Breast epithelium (tissue), 4 donors: ENCODE measurements at places on chromosomes 4 and X. TPM values are rescaled to one million over a fixed set of nuclear protein-coding genes. Genes with fewer than 3 reads are reported as not detected.

GAB1 gene
- 67.5 TPM for total RNA-seq

IRF2 gene
- total RNA-seq = 57.8 TPM

RNF150 gene
- 19.7 TPM for total RNA-seq

RASSF6 gene
- total RNA-seq = 11.7 TPM

PTCHD1 gene
- 5.7 TPM for total RNA-seq

CLCN4 gene
- total RNA-seq = 3.7 TPM

DACH2 gene
- not detected for total RNA-seq

DNA sequence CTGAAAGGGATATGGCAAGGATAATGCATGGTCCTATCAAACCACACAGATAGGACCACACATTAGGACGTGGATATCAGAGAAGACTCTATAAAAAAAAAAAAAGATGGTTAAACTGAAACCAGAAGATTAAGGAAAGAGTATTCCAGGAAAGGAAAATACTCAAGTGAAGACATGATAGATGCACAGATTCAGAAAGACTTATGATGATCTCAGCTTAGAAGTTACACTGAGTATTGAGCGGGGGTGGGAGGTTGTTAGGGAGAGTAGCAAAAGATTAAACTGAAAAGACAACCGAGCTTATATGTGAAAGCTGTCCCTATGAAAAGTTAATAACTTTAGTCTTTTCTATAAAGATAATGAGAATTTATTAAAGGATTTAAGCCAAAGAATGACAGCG is 211.0 kb upstream of the EMCN start:
- DNase-seq = no peak

DNA sequence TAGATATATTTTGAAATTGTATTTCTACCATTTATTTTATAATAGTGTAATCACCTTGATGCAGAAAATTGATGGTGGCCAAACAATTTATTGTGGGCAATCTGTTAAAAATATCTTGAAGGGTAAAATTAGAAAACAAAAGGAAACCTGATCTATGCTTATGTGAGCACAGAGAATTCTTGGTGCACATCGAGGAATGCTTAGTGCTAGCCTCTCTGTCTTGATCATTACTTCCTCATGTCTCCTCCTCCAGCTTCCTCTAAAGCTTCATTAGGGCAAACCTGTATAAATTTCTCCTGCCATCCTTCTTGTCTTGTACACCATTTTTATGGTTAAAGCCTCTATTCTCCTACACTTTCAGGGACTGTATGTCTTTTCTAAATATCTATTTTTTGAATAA is 725.8 kb downstream of the RAPGEF2 start:
- DNase-seq = no peak

DNA sequence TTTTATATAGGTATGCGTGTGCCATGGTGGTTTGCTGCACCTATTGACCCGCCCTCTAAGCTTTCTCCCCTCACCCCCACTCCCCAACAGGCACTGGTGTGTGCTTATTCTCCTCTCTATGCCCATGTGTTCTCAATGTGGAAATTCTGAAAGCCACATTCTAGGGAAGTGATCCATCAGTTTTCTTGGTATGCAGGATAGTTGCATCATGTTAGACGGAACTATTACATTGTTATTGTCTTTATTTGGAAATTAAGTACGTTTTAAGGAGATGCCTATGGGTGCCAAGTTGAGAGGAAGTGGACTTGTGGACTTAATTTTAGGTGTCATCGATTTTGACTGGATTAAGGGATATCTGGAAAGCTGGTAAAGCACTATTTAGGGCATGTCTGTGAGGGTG is 204.6 kb downstream of the RBM46 start:
- no peak for DNase-seq

DNA sequence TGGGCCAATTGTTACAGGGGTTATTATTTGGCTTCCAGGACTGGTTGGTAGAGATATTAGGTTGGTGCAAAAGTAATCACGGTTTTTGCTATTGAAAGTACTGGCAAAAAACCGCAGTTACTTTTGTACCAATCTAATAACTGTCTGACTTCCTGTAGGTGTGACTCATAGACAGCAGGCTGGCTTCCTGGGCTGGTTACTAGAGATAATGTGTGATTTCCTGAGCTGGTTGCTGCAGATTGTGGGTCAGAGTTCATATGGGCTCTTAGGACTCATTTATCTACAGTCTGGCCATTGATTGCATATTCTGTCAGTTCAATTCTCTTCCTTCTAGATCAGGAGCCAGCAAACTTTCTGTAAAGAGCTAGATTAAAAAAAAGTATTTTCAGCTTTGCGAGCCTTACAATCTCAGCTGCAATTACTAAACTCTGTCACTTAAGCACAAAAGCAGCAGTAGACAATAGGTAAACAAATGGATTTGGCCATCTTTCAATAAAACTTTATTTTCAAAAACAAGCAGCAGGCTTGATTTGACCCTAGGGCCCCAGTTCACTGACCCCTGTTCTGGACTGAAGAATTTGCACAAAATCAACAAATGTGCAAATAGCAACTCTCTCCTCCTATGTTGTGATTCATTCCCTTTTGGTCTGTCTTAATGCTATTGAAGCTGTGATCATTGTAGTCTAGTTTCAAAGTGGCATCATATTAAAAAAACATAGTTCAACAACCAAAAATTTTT is 50.8 kb upstream of the BOD1L1 start:
- DNase-seq = no peak

DNA sequence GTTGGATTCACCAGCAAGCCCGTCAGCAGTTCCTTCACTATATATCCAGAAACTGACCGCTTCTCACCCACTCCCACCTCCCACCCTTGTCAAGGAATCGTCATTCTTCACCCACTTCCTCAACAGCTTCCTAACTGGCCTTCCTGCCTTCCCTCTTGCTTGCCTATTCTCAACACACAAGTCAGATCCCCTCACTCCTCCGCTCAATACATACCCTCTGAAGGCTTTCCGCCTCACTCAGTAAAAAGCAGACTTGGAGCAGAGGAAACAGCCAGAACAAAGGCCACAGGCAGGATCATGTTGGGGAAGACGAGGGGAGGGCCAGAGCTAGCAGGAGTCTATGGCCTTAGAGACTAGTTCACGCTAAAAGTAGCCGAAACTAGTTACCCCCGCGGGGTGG is 23.7 kb downstream of the RWDD4 start:
- no peak for DNase-seq

GRCh38 chr4:188214861-188215260 is 75.6 kb downstream of the TRIML1 start:
- DNase-seq = no peak

DNA sequence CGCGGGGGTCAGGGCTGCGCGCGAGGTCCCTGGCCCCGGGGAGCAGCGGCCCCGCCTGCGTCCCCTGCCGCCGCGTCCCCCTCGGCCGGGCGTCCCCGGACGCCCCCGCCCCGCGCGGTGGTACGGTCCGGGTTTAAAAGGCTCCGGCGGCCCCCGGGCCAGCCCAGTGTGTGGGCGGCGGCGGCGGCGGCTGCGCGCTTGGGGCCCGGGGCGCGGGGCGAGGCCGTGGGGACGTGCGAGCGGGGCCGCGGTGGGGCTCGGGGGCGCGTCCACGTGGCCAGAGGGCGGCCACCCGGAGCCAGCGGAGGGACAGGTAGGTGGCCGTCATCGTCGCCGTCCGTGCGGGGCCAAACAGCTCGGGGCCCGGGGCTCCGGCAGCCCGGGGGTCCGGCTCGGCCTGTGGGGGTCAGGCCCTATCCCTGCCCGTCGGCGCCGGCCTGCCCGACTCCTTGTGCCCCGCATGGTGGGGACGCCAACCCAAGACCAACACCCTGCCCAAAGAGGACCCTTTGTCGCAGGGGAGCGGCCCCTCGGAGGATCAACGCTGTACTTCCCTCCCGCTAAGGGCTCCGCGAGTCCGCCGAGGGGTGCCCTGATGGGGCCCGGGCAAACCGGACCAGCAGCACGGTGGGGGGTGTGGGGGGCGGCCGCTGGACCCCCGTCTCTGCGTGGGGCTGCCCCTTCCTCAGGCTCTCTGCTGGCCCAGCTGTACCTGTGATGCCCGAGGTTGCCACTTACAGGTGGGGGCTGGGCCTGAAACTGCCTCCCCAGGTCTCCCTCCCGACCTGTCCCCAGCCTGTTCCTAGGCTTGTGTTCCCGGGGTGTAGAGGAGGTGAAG is at the start of gene PLXNA3:
TSS of gene PLXNA3 (plus strand) at position 166 of the 838 bp plus-strand sequence. CDS start 1,903 bp downstream, outside the sequence.
- DNase-seq = no peak

DNA sequence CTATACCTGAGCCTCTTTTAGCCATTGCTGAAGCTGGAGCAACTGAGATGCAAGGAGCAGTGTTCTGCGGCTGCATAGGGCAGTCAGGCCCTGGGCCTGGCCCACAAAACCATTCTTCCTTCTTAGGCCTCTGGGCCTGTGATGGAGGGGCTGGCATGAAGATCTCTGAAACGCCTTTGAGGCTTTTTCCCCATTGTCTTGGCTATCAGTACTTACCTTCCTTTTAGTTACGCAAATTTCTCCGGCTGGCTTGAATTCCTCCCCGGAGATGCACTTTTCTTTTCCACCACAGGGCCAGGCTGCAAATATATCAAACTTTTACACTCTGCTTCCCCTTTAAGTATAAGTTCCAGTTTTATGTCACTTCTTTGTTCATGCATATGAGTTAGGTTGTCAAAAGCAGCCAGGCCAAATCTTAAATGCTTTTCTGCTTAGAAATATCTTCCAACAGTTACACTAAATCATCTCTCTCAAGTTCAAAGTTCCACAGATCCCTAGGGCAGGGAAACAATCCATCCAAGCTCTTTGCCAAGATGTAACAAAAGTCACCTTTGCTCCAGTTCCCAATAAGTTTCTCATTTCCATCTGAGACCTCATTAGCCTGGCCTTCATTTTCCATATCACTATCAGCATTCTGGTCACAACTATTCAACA is 194.4 kb upstream of the PCDH7 start:
- no peak for DNase-seq

- no peak for DNase-seq
These were observed 1447.0 kb downstream of the C4orf33 start for GRCh38 chr4:130542953-130543352.

DNA sequence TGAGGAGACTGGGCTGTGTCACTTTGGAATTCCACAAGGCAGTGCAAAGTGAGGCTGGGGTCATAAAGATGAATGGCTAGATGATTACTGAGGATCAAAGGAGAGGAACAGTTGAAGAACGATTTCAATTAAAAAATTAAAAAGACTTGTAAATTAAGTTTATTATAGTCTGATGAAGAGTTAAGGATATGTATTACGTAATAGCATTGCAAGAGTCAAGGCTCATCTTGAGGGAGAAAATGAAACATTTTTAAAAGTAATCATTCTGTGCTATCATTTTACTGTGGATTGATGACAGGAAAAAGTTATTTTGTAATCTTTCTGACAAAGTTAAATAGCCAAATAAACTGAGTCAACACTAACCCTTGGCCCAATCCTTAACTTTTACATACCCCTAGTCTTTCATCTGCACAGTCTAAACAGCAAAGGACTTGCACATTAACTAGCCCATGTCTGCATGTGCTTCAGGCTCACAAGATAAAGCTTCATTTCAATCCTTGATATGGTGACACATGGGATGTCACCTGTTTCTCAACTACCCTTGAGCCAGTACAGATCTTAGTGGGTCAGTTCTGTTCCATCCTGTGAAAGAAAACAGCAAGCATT is 465.5 kb upstream of the CTSO start:
- no peak for DNase-seq

- DNase-seq = no peak
These were observed 31.8 kb upstream of the KCNE5 start for GRCh38 chrX:109656774-109657173.

DNA sequence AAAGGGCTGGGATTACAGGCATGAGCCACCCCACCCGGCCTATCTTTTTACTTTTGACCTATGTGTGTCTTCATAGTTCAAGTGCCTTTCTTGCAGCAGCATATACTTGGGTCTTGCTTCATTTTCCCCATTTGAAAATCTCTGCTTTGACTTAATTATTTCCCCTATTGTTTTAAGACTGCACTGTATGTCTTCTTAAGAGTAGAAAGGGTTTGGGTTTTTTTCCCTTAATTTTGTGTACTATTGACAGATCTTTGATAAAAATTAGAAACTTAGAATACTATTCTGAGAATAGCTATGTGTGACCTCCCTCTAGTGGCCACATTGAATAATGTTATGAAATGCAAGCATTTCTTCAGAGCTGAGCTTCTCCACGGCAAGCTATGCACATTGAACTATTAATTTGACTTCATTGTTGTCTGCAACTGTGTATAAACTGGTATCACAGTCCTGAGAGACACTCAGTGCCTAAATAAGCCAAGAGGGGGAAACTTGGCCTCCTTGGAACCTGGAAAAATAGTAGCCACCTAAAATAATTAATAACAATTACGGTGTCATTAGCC is 8.7 kb upstream of the SLC25A4 start:
- DNase-seq = no peak

DNA sequence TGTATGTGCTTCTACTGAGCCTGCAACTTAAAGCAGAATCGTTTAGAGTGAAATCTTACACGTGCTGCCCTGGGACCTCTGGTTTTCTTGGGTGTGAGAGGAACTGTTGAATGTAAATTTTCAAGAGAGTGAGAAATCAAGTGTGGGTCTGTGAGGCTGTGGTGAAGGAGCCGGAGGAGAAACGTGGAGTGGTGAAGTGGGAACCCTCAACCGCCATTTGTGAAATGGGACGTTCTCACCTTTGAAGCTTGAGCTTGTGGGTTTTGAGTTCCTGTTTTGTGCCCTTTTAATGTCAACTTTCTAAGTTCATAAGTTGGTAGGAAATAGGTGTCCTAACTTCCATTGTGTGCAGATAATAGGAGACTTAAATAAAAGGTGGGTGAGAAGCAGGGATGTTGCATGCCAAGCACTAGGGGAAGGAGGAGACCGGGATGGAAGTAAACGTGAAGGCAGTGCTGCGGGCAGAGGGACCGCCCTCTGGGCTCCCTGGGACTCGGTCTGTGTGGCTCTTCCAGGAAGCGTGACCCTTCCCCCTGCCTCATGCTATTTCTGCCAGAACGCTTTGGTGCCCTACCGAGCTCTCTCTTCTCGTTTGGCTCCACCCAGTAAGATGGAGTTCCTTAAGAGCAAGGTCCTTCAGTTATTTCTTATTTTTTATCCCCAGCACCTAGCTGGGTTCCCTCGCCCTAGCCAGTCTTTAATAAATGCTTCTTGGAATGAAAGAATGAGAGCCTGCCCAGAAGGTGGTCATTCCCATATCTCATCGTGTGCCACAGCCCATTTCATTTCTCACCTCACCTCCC is 56.0 kb downstream of the TMEM131L start:
- no peak for DNase-seq

DNA sequence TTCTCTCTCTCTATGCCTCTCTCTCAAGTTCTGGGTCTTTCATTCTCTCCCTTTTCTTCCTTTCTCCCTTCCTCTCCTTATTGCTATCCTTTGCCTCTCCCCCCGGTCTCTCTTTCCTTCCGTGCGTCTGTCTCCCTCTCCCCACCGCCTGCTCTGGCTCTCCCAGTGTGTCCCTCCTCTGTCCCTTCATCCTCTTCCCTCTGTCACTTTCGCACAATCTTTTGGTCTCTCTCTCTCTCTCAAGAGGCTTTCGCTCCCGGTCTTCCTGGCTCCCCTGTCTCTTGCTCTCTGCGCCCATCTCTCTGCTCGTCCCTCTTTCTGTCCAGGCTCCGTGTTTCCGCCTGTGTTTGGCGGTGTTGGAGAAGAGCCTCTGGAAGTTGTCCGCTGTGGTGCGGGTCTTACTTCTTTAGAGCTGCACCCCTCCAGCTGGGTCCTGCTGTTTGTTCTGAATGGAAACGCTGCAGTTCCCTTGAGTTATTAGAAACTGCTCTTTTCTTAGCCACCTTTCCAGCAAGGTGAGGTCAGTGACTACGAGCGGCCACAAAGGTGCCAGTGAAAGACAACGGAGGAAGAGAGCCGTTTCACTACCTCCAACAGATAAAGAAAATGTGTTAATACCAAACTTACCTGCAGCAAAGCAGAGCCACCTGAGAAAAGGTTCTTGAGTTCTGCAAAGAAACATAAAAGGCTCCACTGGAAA is 1.1 kb downstream of the BMPR1B start:
- no peak for DNase-seq
